ENCODE measurements at places on chromosomes 6 and 20.

GRCh38 chr6:21753241-21754108 lies 159.9 kb downstream of the SOX4 start:
- peaks cover 10% of the 10 kb centered on the region for H3K4me1 ChIP-seq
- H3K27me3 ChIP-seq: no peaks in the 10 kb centered on the region
- no peaks in the 10 kb centered on the region for H3K36me3 ChIP-seq
- no peak overlapping the region for H3K27ac ChIP-seq
- H3K4me3 ChIP-seq: no peak overlapping the region

DNA sequence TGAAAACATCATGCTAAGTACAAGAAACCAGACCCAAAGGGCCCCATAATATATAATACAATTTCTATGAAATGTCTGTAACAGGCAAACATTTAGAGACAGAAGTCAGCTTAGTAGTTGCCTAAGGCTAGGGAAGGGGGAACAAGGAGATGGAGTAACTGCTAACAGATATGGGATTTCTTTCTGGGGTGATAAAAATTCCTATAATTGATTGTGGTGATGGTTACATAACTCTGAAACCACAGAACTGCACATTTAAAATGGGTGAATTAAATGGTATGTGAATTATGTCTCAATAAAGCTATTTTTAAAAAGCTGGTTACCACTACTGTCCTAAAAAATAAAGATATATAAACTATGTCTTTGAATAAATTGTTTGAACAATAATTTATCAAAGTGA lies 3.2 kb downstream of the CEP162 start:
- H3K27ac ChIP-seq: no peak overlapping the region
- no peaks in the 10 kb centered on the region for H3K4me1 ChIP-seq
- no peaks in the 10 kb centered on the region for H3K36me3 ChIP-seq

GRCh38 chr6:85449388-85449817 lies 480 bp upstream of the NT5E start:
- H3K4me1 ChIP-seq: peaks cover 3% of the 10 kb centered on the region
- no peak overlapping the region for H3K27ac ChIP-seq
- no peaks in the 10 kb centered on the region for H3K36me3 ChIP-seq
- peaks cover 18% of the 10 kb centered on the region for H3K27me3 ChIP-seq
- DNase-seq: peak; percentile 51

GRCh38 chr6:45704056-45704800 lies 311.4 kb downstream of the CLIC5 start:
- no peak overlapping the region for H3K27ac ChIP-seq
- H3K4me3 ChIP-seq: no peak overlapping the region
- no peaks in the 10 kb centered on the region for H3K4me1 ChIP-seq
- H3K36me3 ChIP-seq: no peaks in the 10 kb centered on the region
- H3K27me3 ChIP-seq: no peaks in the 10 kb centered on the region

DNA sequence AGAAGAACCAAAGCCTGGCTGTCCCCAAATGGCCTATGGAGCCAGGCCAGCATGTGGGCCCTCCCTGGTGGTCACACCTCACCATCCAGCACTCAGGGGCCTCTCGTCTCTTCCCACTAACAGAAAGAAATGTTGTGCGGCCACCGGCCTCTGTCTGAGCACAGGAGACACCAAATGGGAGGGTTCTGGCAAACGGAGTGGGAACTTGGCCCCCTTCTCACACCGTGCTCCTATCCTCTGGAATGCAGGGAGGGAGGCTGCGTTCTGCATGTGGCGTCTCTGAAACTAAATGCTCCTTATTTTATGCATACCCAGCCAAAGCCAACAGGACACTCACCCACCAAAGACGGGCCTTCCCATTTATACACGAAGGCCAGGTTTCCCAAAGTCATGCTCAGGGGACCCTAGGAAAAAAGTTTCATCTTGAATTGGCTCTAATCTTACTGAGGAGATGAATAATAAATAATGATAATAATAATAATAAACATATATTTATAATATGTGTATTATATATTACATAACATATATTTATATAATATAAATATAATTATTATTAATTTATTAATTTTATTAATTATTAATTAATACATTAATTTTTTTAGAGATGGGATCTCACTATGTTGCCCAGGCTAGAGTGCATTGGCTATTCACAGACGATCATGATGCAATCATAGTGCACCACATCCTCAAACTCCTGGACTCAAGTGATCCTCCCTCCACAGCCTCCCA lies 102.4 kb downstream of the FOXF2 start:
- H3K4me1 ChIP-seq: no peaks in the 10 kb centered on the region
- H3K36me3 ChIP-seq: no peaks in the 10 kb centered on the region
- DNase-seq: peak; percentile 15

DNA sequence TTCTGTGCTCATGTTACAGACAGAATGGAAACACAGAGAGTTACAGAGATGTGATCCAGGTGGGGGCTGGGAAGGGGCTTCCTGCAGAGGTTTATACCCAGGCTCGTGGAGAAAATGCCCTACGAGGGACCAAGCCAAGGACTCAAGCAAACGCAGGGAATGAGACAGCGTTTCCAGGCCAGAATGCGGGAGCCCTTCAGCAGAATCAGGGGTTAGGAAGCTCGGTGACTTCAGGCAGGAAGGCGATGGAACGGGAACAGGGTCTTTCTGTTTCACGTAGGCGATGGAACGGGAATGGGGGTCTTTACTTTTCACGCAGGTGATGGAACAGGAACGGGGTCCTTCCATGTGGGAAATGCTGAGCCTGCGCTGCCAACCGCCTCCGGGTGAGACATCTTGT lies 82.6 kb downstream of the THBS2 start:
- no peaks in the 10 kb centered on the region for H3K4me1 ChIP-seq
- H3K27me3 ChIP-seq: no peaks in the 10 kb centered on the region
- DNase-seq: no peak
- H3K36me3 ChIP-seq: no peaks in the 10 kb centered on the region

DNA sequence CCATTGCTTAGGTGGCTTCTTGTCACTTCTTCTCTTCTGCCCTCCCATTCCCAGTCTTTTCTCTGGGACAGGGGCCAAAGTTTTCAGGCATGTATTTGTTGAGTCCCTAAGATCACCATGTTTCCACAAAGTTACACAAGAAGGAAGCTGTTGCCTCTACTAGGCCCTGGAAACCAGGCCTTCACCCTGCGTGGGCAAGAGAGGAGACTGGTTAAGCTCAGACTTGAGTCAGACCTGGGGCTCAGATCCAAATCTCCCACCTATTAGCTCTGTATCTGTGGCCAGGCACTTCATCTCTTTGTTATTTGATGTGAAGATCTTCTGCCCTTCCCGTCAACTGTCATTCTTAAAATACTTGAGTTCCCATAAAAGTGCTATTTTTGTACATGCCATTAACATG lies 154.6 kb downstream of the SASH1 start:
- H3K27me3 ChIP-seq: no peaks in the 10 kb centered on the region
- no peak overlapping the region for H3K4me3 ChIP-seq
- peaks cover 2% of the 10 kb centered on the region for H3K4me1 ChIP-seq
- H3K36me3 ChIP-seq: no peaks in the 10 kb centered on the region

DNA sequence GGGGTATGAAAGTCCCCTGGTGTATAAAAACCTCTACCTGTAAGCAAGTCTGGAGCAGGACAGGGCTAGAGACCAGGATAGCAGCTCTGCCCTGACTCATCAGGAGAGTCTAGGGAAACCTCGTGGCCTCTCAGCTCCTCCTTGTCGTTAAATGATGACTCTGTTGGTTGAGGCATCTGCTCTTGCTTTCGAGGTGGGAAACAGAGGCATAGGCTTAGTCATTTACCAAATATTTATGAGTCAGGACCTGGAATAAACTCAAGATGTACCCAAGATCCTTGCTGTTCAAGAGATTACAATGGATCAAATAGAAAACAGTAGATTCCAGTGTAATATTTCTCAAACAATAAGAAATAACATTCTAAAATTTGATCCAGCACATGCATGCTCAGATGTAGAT lies 5.5 kb downstream of the MANBAL start:
- DNase-seq: peak; percentile 91
- H3K36me3 ChIP-seq: no peaks in the 10 kb centered on the region
- H3K27ac ChIP-seq: no peak overlapping the region
- H3K4me1 ChIP-seq: peaks cover 3% of the 10 kb centered on the region
- H3K4me3 ChIP-seq: no peak overlapping the region

DNA sequence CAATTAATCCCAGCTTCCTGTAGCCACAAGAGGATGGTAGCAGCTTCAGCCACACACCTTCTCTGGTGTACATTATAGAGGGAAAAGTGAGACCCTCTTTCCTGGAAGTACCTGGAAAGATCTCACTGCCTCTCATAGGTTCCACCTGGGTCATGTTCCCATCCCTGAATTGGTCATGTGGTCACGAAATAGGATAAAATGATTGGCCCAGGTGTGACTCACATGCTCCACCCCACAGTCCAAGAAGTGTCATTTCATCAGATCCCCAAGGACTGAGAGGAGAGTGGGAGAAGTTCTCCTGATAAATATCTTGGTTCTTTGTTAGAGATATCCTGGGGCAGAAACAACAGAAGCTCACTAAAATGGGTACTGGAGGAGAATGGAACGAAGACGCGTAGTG lies 142.4 kb downstream of the QRSL1 start:
- H3K27ac ChIP-seq: no peak overlapping the region
- no peak for DNase-seq
- H3K4me3 ChIP-seq: no peak overlapping the region
- no peaks in the 10 kb centered on the region for H3K4me1 ChIP-seq

DNA sequence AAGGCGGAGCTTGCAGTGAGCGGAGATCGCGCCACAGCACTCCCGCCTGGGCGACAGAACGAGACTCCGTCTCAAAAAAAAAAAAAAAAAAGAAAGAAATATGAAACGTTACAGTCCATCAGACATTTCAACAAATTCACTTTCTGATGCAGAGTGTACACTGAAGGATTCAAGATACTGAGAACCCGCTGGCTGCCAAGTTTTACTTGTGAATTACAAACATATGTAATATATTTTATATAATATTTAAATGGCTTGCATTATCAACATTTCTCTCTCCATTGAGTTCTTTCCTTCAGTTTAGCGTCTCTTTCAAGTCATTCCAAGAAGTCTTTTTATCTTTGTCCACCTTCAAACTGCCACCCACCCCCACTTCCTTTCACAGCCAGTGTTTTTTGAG lies 240.9 kb upstream of the RNF217 start:
- no peaks in the 10 kb centered on the region for H3K36me3 ChIP-seq
- H3K27me3 ChIP-seq: no peaks in the 10 kb centered on the region
- H3K4me1 ChIP-seq: no peaks in the 10 kb centered on the region
- DNase-seq: no peak
- H3K27ac ChIP-seq: no peak overlapping the region

- no peaks in the 10 kb centered on the region for H3K4me1 ChIP-seq
- H3K36me3 ChIP-seq: no peaks in the 10 kb centered on the region
- H3K27ac ChIP-seq: no peak overlapping the region
- no peaks in the 10 kb centered on the region for H3K27me3 ChIP-seq
- no peak for DNase-seq
Observed at GRCh38 chr20:8152183-8152582, 20.1 kb downstream of the PLCB1 start.

GRCh38 chr20:37941332-37941731 lies 38.4 kb downstream of the VSTM2L start:
- H3K27me3 ChIP-seq: no peaks in the 10 kb centered on the region
- no peak overlapping the region for H3K27ac ChIP-seq
- peak; percentile 54 for DNase-seq
- H3K36me3 ChIP-seq: no peaks in the 10 kb centered on the region

DNA sequence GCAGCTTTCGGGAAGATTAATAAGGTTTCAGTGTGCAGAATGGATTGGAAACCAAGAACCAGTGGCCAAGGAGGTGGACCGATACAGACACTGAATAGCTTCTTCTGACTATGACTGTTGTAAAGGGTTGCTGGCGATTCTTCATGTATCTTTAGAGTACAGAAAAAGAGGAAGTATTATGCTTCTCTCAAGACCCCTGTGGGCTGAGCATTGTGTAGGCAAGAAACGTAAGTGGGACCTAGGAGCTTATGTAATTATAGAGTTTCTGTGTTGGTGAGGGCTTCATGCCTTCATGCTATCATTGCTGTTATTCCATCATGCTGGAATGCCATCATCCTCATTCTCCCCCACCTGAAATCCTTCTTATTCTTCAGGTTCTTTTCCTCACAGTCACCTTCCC lies 105.4 kb upstream of the AKIRIN2 start:
- no peak overlapping the region for H3K27ac ChIP-seq
- H3K27me3 ChIP-seq: no peaks in the 10 kb centered on the region
- H3K4me3 ChIP-seq: no peak overlapping the region
- no peaks in the 10 kb centered on the region for H3K36me3 ChIP-seq

DNA sequence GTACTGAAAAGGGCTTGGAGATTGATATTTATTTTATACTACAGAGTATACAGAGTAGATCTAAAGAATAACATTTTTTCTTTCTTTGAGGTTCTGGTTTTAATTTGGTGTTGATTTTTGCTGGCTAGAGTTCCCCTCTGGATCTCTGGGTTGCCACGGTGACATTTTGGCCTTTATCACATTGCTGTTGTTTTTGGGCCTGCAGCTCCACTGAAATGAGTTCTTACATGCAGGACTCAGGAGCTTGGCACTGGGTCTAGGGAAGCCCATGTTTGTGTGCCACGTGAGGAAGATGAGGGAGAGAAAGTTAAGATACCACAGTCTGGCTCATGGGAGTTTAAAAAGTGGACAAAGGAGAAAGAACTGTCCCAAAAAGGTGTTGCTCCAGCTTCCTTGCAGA lies 7.4 kb upstream of the TFAP2C start:
- no peak for DNase-seq
- no peak overlapping the region for H3K4me3 ChIP-seq
- peaks cover 8% of the 10 kb centered on the region for H3K27me3 ChIP-seq
- H3K4me1 ChIP-seq: no peaks in the 10 kb centered on the region
- H3K27ac ChIP-seq: no peak overlapping the region

DNA sequence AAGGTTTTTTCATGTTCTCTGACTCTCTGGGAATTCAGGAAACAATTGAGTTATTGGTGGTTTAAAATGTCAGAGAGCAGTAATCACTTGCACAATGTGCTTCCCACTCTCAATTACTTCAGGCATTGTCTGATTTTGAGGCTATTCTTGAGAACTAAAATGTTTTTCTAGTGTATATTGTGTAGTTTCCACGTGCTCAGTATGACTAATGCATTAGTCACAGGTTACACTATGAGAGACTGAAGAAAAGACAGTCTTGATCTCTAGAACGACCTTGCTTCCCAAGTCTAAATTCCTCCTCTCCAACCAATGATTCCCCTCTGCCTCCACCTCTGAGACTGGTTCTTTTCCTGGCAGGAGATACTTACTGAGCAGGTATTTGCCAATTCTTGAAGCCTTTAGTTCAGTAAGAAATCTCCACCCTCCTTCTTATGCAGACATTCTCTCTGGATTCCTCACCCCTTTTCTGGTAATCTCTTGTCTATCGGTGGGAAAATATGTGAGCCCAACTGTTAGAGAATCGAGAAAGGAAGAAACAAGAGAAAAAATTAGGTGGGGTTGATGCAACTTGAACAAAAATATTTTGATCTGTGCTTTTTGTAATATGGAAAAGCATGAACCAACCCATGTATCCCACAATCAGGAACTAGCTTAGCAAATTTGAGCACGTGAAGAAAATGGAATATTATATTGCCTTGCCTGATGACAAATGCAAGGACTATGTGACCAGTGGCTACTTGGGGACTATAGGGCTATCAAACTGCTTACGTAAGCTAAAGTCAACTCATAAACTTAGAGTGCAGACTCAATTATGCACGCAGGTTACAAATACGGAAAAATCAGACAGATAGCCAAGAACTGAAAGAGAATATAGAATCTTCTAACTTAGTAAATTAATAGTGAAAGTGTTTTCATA lies 61.1 kb upstream of the SLC22A16 start:
- no peak overlapping the region for H3K27ac ChIP-seq
- no peaks in the 10 kb centered on the region for H3K4me1 ChIP-seq
- peak; percentile 52 for DNase-seq

- H3K4me1 ChIP-seq: no peaks in the 10 kb centered on the region
- DNase-seq: no peak
- H3K4me3 ChIP-seq: no peak overlapping the region
- no peaks in the 10 kb centered on the region for H3K36me3 ChIP-seq
- no peak overlapping the region for H3K27ac ChIP-seq
- H3K27me3 ChIP-seq: no peaks in the 10 kb centered on the region
Observed at GRCh38 chr6:137852811-137853210, 14.2 kb upstream of the TNFAIP3 start.

All from mesendoderm (in vitro differentiated cells).